ENCODE measurements at places on chromosomes 11 and 22.

DNA sequence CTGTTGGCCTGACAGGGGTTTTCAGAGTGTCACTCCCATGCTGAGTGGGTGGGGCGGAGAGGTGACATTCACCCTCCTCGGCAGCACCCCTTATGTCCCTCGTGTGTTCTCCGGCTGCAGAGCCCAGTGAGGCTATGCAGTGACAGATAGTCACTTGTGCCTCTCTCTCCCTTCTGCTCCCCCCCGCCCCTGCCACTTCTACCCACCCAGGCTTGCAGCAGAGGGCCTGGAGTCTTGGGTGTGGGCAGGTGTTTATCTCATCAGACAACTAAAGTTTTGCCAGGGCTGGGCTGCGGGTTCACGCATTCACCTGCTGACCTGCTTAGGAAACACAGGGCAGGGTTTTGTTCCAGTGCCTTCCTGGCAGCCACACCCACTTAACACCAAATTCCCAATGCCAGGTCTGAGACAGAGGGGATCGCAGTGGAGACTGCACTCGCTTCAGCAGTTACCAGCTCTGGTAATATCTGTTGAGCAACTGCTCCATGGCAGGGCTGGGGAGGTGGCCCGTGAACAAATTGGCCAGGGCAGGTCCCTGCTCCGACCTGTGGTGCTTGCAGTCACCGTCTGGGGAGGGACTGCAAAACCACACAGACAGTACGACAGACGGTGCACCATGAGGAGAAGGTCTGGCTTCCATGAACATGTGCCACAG, 50.5 kb upstream of the ADA2 start:
- peak; percentile 34 for DNase-seq

GRCh38 chr22:20015187-20015625, 1.4 kb downstream of the ARVCF start:
- no peak for DNase-seq

DNA sequence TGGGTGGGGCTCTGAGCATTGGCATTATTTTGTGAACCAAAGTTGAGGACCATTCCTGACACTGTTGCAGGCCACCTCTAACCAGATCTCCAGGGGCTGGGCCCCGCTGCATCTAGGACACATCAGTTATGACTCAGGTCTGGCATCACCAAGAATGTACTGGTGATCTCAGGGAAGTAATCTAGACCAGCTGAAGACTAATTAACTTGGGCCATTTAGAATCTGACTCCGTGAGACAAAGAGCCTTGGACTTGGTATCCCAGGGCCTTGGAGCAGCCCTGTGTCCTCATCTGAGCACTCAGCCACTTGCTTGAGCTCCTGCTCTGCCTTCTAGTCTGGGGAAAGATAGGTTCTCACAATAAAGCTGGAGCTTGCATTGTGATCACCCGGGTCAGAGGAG, 200.6 kb downstream of the KIRREL3 start:
- DNase-seq: no peak

GRCh38 chr11:494761-495536, 12.1 kb downstream of the RNH1 start:
- no peak for DNase-seq

DNA sequence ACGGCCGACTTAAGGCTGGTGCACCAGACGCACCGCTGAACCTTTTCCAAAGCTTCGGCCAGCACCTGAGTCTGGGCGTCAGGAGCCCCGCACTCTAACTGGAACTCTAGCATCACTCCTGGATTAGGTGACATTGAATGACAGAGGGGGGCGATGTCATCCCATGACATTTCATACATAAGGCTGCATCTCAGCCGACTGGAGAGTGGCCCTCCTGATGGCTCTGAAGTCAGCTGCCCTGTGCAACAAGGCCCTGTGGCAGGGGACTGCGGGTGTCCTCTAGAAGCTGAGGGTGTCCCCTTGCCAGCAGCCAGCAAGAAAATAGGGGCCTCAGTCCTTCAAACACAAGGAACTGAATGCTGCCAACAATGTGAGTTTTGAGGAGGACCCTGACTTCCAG, 10.1 kb upstream of the FADS3 start:
- no peak for DNase-seq

- no peak for DNase-seq
Measured at GRCh38 chr22:44497218-44497904, 672 bp downstream of the RTL6 start.

- no peak for DNase-seq
Measured at GRCh38 chr11:133945087-133945974, 11.4 kb downstream of the IGSF9B start.

DNA sequence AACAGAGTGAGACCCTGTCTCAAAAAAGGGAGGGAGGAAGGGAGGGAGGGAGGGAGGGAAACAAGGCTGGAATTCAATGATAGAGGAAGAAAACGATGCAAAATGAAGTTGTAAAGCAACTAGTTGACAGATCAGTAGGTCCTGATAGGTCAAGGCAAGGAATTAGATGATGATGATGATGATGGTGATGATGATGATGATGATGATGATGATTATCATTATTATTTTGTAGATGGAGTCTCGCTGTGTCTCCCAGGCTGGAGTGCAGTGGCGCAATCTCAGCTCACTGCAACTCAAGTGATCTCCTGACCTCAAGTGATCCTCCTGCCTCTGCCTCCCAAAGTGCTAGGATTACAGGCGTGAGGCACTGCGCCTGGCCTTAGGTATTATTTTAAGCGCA, 11.3 kb upstream of the L3MBTL2 start:
- no peak for DNase-seq

- no peak for DNase-seq
Measured at GRCh38 chr11:34926101-34926830, 9.8 kb downstream of the PDHX start.

- DNase-seq: no peak
Measured at GRCh38 chr11:30143098-30143705, 87.6 kb upstream of the FSHB start.

DNA sequence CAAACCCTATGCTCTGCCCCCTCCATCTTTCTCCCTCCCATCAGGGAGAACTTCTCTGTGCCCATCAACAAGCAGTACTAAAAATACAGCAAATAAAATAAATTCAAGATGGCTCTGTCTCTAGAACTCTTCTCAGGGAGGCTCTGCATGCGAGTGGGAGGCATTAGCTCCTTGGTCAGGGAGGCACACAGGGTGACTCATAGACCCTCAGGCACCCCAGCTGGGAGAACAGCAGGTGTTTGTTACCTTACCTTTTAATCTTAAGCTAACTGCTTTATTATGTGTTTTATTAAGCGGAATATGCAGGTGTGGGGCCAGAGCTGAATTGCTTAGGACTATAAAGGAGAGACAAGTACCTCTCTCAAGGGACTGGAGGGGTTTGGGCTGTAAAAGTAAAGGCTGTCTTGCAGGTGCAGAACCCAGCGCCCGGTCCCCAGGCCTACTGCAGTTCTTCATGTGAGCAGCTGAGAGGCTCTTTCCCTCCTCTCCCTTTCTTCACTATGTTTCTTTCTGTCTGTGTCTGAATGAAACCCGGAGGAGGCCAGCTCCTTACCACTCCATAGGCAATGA, 20.8 kb downstream of the CSNK2A3 start:
- no peak for DNase-seq

DNA sequence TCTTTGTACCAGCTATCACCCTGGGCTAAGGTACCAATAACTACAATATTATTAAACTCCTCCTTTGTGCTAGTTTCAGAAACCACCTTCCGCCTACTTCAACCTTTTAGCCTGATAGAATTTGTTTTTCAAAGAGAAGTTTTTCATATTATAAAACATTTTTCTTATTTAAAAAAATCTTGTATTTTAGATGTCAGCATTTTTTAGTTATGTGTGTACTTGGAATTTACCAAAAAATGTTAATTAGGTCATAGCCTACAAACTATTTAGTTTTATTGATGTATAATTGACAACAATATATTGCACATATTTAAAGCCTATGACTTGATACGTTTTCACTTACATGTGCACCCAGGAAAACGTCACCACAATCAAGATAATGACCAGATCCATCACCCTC, 1097.6 kb downstream of the JRKL start:
- no peak for DNase-seq

- DNase-seq: no peak
Measured at GRCh38 chr11:30452114-30452513, 129.2 kb downstream of the ARL14EP start.

- DNase-seq: no peak
Measured at GRCh38 chr22:30637701-30638114, 2.1 kb downstream of the SLC35E4 start.

GRCh38 chr22:29204455-29205183, 1.1 kb upstream of the EMID1 start:
- no peak for DNase-seq

DNA sequence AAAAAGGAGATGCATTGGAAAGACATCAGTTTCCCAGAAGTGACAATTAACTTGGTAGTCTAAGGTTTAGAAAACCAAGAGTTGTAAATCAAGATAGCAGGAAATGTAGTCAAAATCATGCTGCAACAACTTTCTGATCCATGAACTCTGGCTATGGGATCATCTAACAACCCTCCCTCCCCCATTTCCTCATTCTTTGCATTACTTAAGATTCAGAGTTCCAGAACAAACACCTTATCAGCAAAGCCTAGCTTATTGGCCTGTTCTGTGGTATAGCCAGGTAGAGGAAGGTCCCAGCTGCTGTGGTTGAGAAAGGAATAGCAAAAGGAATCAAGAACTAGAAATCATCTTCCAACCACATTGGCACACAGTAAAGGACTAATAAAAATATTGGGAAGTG, 651.1 kb downstream of the METTL15 start:
- DNase-seq: no peak

GRCh38 chr11:71263386-71263785, 11.0 kb upstream of the SHANK2 start:
- no peak for DNase-seq

- DNase-seq: no peak
Measured at GRCh38 chr22:37248251-37248650, 4.2 kb upstream of the RAC2 start.

DNA sequence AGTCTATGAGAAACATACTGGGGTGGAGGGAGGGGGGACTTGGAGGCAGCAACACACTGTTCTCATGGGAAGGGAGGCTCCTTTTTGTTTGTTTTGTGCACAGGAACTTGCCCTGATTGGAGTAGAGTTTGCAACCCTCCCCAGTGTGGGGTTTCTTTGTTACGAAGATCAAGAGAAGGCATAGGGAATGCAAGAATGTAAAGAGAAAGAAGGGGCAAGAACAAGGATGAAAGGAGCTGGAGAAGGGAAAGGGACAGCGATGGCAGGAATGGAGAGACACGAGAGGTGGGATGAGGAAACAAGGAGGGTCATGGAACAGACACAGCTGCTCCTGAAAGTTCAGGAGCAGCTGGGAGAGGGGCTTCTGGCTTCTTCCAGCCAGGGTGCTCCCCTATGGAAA, 611.7 kb downstream of the NTM start:
- DNase-seq: no peak

- no peak for DNase-seq
Measured at GRCh38 chr22:48098921-48099245, 1336.4 kb downstream of the TBC1D22A start.

DNA sequence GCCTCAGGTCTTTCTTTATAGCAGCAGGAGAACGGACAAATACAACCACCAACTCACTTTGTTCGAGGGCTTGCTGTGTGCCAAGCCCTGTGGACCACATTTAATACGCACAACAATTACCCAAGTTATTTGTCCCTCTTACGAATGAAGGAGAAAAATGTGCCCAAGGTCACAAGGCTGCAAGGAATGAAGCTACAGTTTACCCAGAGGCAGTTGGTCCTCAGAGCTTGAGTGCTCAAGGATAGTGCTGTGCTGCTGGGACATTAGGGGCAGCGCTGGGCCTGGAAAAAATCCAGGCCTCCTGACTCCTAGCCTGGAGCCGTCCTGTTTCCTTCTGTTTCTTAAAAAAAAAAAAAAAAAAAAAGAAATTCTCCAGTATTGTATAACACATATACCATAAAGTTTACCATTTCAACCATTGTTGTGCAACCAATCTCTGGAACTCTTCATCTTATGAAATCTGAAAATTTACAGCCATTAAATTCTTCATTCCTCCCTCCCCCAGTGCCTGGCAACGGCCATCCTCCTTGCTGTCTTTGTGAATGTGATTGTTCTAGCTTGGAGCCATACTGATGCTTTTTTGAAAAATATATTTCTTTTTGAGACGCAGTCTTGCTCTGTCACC, 1.0 kb upstream of the C11orf86 start:
- no peak for DNase-seq

DNA sequence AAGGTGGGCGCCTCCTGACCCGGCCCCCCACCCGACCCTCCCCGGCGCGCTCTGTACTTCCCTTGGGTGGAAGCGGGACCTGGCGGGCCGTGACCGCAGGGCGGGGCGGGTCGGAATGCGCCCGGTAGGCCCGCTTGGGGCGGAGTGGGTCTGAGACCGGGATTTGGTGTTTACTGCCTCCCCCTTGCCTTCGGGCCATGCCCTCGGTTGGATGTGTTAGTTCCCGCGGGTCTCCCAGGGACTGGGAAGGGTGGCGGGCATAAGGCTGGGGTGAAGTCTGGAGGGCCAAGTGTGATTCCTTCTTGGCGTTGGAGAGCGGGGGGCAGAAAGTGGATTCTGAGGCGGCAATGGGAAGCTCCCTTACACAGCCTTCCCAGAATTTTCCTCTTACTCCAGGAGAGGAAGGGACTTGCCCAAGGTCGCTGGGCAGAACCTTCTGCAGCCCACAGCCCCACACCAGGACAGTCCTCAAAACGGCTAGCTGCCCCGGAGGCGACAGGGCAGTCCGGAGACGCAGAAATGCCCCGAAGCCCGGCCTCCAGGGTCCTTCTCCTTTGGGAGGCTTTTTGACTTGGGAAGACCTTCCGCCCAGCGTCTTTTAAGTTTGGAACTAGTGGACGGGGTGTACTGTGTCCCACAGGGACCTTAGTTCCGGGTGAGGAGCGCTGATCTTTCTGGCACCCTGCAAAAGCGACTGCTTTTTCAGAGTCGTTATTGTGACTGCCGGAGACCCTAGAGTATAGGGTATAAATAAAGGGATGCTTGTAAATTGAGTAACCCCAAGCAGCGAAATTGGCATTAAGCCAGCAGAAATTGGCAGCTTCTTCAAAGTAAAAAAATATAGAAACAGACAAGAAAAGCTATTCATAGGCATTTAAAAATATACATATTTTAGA, 647 bp downstream of the SWAP70 start:
- DNase-seq: no peak

DNA sequence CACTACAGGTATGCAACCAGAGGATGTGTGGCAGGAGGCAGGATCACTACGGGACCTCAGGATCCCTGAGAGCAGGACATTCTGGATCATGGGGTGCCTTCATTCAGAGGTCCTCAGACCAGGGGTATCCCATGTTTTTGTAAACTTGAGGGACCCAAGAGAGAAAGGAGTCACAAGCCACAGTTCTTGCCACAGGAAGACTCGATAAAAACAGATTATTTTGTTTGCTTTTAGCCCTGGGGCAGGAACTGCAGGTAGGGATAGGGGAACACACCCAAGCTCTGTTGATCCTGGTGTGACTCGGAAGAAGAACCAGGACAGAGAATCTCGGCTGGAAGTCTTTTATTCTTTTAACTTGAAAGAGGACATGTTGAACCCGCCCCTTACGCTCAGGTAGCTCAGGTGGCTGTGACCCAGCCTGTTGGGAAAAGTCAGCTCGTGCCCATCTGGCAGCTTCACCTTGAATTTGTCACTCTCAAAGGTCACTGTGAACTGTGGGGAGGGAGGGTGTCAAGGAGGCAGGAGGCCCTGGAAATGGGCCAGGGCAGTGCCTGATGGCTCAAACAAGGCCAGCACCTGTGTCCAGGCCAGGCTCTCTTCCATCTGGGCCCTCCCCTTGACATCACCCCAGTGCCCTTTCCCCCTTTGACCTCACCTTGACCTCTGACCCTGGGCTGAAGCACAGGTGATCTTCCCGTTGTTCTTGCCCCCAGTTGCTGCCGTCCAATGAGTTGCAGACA, 9.8 kb downstream of the LGALS2 start:
- DNase-seq: no peak

Data from DMS 273 treated with DMSO at 0.1 percent for 48 hours (cell line).